ENCODE measurements at places on chromosomes 12 and 14. TPM values are rescaled to one million over a fixed set of nuclear protein-coding genes. Genes with fewer than 3 reads are reported as not detected.

Gene RNU6-7
- total RNA-seq, result not detected

Gene LRTM2
- not detected for total RNA-seq

Gene AMDHD1
- total RNA-seq, result 0.45 TPM

Gene KRT78
- total RNA-seq, result not detected

Gene BCAT1
- total RNA-seq, result 2.7 TPM

Gene WNT1
- total RNA-seq, result not detected

Gene TSFM
- total RNA-seq, result 53.0 TPM

Gene OR6S1
- total RNA-seq, result not detected

Gene CRACR2A
- 6.2 TPM for total RNA-seq

Gene SERPINA10
- total RNA-seq, result not detected

Gene CD27
- not detected for total RNA-seq

Gene UTP20
- total RNA-seq, result 5.9 TPM

Gene GDF3
- not detected for total RNA-seq

Gene ABCC9
- 128 TPM for total RNA-seq

Gene GLI1
- total RNA-seq, result 1.1 TPM

Data from heart right ventricle (tissue), 16 donors.